ENCODE measurements at places on chromosomes 5 and 9. TPM values are rescaled to one million over a fixed set of nuclear protein-coding genes. Genes with fewer than 3 reads are reported as not detected.

The EFNA5 gene
- 33.8 TPM for polyA plus RNA-seq

The DRD1 gene
- 10.2 TPM for polyA plus RNA-seq

The SLC6A18 gene
- polyA plus RNA-seq: not detected

The GLRA1 gene
- 0.35 TPM for polyA plus RNA-seq

The TNFSF15 gene
- polyA plus RNA-seq: not detected

The ANKRD20A1 gene
- 19.0 TPM for polyA plus RNA-seq

The CYLC2 gene
- not detected for polyA plus RNA-seq

The MYMK gene
- not detected for polyA plus RNA-seq

The SLC34A3 gene
- polyA plus RNA-seq: not detected

The CYSTM1 gene
- 1,411 TPM for polyA plus RNA-seq

The CYFIP2 gene
- 402 TPM for polyA plus RNA-seq

The NSA2 gene
- polyA plus RNA-seq: 110 TPM

The LCN1 gene
- polyA plus RNA-seq: not detected

The ADAMTSL2 gene
- polyA plus RNA-seq: not detected

The BSPRY gene
- polyA plus RNA-seq: 54.2 TPM

The PCDHB5 gene
- 2.1 TPM for polyA plus RNA-seq

The CDX1 gene
- polyA plus RNA-seq: not detected

The C5 gene
- 0.44 TPM for polyA plus RNA-seq

The LCN9 gene
- not detected for polyA plus RNA-seq

The SV2C gene
- 53.8 TPM for polyA plus RNA-seq

The PFDN1 gene
- polyA plus RNA-seq: 168 TPM

The IL7R gene
- polyA plus RNA-seq: not detected

The TMEM171 gene
- polyA plus RNA-seq: 3.5 TPM

The AGGF1 gene
- polyA plus RNA-seq: 32.4 TPM

The IFNA21 gene
- not detected for polyA plus RNA-seq

The NOXA1 gene
- polyA plus RNA-seq: not detected

The NR6A1 gene
- 0.63 TPM for polyA plus RNA-seq

The CDH10 gene
- 13.7 TPM for polyA plus RNA-seq

The HAVCR2 gene
- not detected for polyA plus RNA-seq

The LECT2 gene
- polyA plus RNA-seq: not detected

The CAVIN4 gene
- 0.11 TPM for polyA plus RNA-seq

The SPINK7 gene
- polyA plus RNA-seq: not detected

The ATP6V0E1 gene
- 94.1 TPM for polyA plus RNA-seq

The C9 gene
- 0.08 TPM for polyA plus RNA-seq

The CCL21 gene
- not detected for polyA plus RNA-seq

The IFNB1 gene
- not detected for polyA plus RNA-seq

The PCDHGA4 gene
- 0.27 TPM for polyA plus RNA-seq

The ATG12 gene
- 73.6 TPM for polyA plus RNA-seq

The BRD8 gene
- 95.1 TPM for polyA plus RNA-seq

The CYSRT1 gene
- 0.26 TPM for polyA plus RNA-seq

The SLC45A2 gene
- not detected for polyA plus RNA-seq

The ADAMTS13 gene
- 3.4 TPM for polyA plus RNA-seq

The GIN1 gene
- 13.6 TPM for polyA plus RNA-seq

The DUSP1 gene
- polyA plus RNA-seq: 11.2 TPM

The SHOC1 gene
- 0.62 TPM for polyA plus RNA-seq

The PCBD2 gene
- 5.6 TPM for polyA plus RNA-seq

The ZNF346 gene
- polyA plus RNA-seq: 4.1 TPM

The CARD6 gene
- polyA plus RNA-seq: not detected

The FRRS1L gene
- polyA plus RNA-seq: 37.6 TPM

The PCDHB10 gene
- polyA plus RNA-seq: 3.6 TPM

The AK1 gene
- polyA plus RNA-seq: 86.9 TPM

The GNPDA1 gene
- 100 TPM for polyA plus RNA-seq

The CHSY3 gene
- 4.9 TPM for polyA plus RNA-seq

The RNF183 gene
- polyA plus RNA-seq: not detected

The SHISAL2B gene
- polyA plus RNA-seq: not detected

The CDH18 gene
- 308 TPM for polyA plus RNA-seq

The SEMA4D gene
- 7.2 TPM for polyA plus RNA-seq

The PRR7 gene
- polyA plus RNA-seq: not detected

The TBC1D2 gene
- polyA plus RNA-seq: 0.23 TPM
